Mammary epithelial cell (primary cell): ENCODE measurements at places on chromosomes 2 and 18.
A peak's percentile ranks its signal among the peaks of the same experiment; 100 is the strongest.

DNA sequence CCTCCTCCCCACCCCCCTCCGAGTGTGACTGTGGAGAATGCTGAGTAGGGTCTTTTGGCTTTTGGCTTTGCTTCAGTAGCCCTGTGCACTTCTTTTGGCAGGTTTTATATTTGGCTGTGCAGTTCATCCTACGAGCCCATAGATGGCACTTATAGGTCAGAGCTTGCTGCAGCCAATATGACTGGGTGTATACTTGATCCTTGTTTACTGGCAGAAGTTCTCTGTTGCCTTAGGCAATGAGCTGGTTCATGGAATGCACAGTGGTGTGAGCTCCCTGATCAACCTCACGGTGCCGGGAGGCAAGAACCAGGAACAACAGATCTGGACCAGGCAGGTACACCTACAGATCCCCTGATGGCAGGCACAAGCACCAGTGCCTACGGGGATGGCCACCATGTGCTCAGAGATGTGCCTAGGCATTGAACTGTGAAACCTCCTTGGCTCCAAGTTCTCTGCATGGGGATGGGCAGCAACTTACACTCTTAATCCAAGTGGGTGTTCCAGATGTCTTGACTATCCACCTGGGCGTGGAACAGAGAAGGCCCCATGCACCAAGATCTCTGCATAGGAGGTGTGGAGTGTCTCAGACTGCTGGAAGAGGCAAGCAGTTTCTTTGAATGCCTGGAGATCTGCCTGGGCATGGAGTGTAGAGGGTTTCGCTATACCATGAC is 190.4 kb downstream of the KIAA1328 start:
- peak; percentile 62 for DNase-seq

GRCh38 chr2:72090781-72091482 is 56.7 kb downstream of the CYP26B1 start:
- DNase-seq = no peak

DNA sequence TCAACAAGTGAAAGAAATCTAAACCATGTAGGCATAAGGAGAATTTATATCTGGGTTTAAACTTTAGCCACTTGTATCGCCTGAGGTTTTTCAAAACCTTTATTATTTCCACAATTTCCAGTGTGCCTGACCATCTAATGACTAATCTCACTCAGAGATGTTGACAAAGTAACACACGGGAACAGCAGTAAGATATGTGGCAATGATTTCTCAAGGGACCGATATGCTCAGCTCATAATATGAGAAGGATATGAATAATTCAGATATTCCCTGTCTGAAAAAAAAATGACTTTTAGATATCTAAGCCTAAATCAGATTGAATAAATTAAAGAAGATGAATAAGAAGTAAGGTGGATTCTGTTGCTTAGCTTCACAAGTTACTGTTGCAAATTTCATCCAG is 43.5 kb downstream of the TMEM163 start:
- DNase-seq = no peak

DNA sequence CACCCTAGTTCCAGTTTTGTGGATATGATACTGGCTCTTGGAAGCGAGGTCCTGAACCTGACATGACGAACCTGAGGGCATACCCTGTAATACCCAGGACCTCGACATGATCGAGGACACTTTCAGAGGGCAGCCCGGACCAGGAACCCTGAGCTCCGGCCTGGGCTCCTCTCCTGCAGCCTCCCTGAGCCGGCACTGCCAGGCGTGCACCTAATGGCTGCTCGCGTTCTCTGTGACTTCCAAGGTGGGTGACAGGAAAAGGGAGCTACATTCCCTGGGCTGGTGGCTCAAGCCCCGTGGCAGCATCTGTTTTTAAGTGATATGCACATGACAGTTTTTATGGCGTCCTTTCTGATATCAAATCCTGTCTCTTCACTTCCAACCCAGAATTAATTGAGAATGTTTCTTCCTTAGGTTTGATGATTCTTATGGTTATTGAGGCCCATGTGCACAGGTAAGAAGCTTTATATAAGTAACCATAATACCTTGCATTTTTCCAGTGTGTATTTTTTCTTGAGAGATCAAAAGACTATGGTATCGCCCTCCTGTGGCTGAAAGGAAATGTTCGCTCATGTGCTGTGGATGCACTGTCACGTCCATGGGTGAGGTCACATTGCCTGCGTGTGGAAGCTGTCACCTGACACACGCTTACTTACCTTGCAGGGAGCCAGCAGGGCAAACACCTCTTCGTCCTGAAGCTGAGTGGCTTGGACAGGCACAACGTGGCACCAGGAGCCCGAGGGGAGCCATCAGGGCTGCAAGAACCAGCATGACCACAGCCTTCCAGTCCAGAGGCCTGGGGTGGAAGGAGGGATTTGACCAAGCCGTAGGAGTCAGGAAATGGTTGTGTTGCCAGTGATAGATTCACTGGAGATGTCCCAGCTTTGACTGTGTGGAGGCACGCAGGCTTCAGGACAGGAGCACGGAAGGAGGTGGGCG is 367.4 kb upstream of the MYT1L start:
- DNase-seq = no peak

DNA sequence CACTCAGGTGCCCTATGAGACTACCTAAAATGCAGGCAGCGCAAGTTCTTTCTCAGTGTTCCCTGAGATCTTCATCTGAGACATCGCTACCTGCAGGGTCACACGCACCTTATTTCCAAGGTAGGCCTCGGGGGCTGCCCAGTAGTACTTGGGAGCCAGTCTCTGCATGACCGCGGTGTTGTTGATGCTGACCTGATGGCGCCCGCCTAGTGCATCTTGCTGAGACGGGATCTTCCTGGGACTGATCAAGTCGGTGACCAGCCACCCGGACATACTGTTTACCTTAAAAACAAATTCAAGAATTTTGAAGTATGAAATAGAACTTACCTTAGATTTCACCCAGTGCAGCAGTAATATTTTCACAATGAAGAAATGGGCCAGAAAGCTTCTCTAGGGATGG is 80.1 kb downstream of the LAMA1 start:
- no peak for DNase-seq

DNA sequence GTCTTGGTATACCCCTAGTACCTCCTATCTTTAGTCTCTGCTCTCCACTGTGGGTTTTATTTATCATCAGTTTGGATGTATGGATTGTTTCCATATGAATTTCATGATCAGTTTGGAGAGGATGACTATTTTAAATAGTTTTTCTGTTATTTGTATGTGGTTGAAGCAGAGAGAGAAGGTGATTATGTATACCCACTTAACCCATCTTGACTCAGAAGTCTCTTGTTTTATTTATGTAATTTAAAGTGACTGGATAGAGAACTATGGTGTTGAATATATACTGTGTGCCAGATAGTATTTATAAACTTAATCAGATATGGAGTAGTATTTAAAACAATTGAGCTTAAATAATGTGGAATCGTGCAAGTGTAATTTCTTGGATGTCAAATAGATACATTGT is 39.9 kb downstream of the SMAD4 start:
- no peak for DNase-seq

- DNase-seq = no peak
These were observed 165.1 kb downstream of the FMNL2 start for GRCh38 chr2:152499896-152500735.

DNA sequence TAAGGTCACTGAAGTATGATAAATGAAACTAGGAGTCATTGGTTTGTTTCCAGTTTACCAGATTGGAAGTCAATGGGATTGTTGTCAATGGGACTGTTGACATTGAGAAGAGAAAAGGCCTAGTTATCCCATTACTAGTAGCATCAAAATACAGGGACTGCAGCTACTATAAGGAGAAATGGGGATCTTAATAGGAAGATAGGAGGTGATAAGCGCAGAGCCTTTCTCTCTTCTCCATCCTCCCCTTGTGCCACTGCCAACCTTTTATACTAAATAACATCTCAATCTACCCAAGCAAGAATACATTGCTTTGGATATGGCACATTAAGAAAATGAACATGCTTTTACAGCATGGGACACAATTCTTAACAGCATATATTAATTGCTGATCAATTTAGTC is 10.5 kb upstream of the BBS5 start:
- no peak for DNase-seq
